ENCODE measurements at places on chromosomes 2 and 18. TPM values are rescaled to one million over a fixed set of nuclear protein-coding genes. Genes with fewer than 3 reads are reported as not detected.

The MAP3K2 gene
- 35.1 TPM for total RNA-seq

DNA sequence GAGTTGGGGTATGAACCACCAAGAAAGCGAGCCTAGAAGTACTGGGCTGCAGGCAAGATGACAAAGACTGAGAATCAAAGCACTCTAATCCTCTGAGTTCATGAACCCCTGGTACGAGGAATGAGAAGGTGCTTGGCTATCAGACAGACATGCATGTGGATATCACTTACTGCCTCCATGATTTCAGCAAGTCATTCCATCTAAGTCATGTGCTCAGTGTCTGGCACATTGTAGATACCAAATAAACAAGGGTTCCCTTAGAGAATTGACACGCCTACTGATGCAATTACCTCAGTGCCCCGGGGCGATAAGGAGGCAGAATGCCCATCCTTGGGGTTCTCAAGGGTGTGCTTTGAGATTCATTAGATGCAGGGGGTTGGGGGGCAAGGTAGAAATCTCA lies 125.6 kb upstream of the PKDCC start:
- DNase-seq = no peak
- peaks cover 19% of the 10 kb centered on the region for H3K4me1 ChIP-seq
- no peaks in the 10 kb centered on the region for H3K27me3 ChIP-seq
- H3K4me3 ChIP-seq = no peak overlapping the region
- H3K27ac ChIP-seq = no peak overlapping the region

The SMIM21 gene
- not detected for total RNA-seq

DNA sequence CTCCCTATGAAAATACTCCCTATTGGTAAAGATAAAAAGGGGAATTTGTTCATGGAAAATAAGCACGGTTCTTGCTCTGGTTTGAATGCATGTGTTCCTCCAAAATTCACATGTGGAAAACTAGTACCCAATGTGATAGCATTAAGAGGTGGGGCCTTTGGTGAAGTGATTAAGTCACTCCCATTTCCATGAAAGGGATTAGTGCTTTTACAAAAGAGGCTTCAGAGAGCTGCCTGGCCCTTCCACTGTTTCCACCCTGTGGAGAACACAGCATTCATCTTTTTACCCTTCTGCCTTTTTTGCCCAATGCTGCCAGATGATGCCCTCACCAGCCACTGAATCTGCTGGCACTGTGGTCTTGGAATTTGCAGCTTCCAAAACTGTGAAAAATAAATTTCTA lies 666.8 kb downstream of the ARHGAP15 start:
- no peak overlapping the region for H3K4me3 ChIP-seq
- DNase-seq = no peak
- no peaks in the 10 kb centered on the region for H3K27me3 ChIP-seq
- peaks cover 7% of the 10 kb centered on the region for H3K4me1 ChIP-seq
- H3K36me3 ChIP-seq = peaks cover 10% of the 10 kb centered on the region
- no peak overlapping the region for H3K27ac ChIP-seq

The DLX2 gene
- total RNA-seq = 22.6 TPM

The EFEMP1 gene
- 4.1 TPM for total RNA-seq

The COL6A3 gene
- total RNA-seq = 4.5 TPM

DNA sequence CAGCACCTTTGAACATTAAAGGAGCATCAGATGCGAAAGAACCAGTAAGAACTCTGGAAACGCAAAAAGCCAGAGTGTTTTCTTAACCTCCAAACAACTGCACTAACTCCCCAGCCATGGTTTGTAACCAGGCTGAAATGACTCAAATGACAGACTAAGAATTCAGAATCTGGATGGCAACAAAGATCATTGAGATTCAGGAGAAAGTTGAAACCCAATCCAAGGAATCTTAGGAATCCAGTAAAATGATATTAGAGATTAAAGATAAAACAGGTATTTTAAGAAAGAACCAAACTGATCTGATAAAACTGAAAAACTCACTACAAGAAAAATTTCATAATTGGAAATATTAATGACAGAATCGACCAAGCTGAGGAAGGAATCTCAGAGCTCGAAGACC lies 116.7 kb downstream of the PTRHD1 start:
- no peak for DNase-seq
- peaks cover 17% of the 10 kb centered on the region for H3K36me3 ChIP-seq

The SCN9A gene
- 0.86 TPM for total RNA-seq

DNA sequence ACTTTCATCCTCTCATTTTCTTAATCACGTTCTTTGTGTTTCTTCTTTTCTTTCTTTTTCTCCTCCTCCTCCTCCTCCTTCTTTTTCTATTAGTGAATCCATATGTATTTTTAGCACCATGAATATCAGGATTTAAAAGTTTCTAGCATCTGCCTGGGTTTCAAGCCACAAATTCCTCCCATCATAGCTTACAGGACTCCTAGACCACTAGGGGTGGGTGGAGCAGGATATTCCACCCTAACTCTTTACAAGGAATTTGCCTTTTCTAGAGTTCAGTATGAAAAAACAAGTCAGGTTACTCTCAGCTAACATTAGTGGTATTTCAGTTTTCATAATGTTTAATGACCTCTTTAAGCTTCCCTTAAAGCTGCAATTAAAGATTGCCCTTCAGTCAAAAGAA lies 19.1 kb upstream of the LRRTM1 start:
- H3K27ac ChIP-seq = no peak overlapping the region
- no peak for DNase-seq
- H3K4me3 ChIP-seq = no peak overlapping the region
- no peaks in the 10 kb centered on the region for H3K36me3 ChIP-seq

- H3K4me1 ChIP-seq = peaks cover 85% of the 10 kb centered on the region
- H3K27ac ChIP-seq = no peak overlapping the region
- H3K27me3 ChIP-seq = no peaks in the 10 kb centered on the region
- DNase-seq = no peak
- H3K36me3 ChIP-seq = no peaks in the 10 kb centered on the region
These were observed 94.0 kb downstream of the FMNL2 start for GRCh38 chr2:152428800-152429582.

The NEB gene
- total RNA-seq = 0.77 TPM

- peaks cover 11% of the 10 kb centered on the region for H3K4me1 ChIP-seq
- no peak overlapping the region for H3K27ac ChIP-seq
- H3K4me3 ChIP-seq = no peak overlapping the region
- no peaks in the 10 kb centered on the region for H3K36me3 ChIP-seq
- DNase-seq = no peak
- H3K27me3 ChIP-seq = no peaks in the 10 kb centered on the region
These were observed 134.9 kb upstream of the DSEL start for GRCh38 chr18:67651438-67651837.

- H3K4me3 ChIP-seq = no peak overlapping the region
- no peak overlapping the region for H3K27ac ChIP-seq
- DNase-seq = no peak
- H3K4me1 ChIP-seq = no peaks in the 10 kb centered on the region
- no peaks in the 10 kb centered on the region for H3K36me3 ChIP-seq
- peaks cover 32% of the 10 kb centered on the region for H3K27me3 ChIP-seq
These were observed 266.8 kb downstream of the EN1 start for GRCh38 chr2:118580651-118581050.

- no peak overlapping the region for H3K4me3 ChIP-seq
- H3K27me3 ChIP-seq = no peaks in the 10 kb centered on the region
- H3K4me1 ChIP-seq = peaks cover 5% of the 10 kb centered on the region
- no peak overlapping the region for H3K27ac ChIP-seq
These were observed 42.1 kb upstream of the RFX8 start for GRCh38 chr2:101516823-101517690.

The SMPD4 gene
- total RNA-seq = 91.7 TPM

DNA sequence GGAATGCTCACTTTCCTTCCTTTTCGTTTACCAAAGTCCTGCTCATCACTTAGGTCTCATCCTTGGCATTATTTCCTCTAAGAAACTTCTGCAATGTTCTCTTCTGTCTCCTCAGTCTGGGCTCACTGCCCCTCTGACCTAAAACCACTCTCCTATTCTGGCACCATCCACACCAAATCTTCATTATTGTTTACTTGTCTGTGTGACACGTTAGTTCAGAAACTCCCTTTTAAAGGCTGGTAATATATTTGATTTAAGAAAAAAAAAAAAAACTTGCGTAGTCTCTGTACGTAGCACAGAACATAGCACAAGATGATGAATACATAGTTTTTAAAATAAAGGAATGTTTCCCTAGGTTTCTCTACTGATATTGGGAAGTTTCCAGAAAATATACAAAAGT lies 118.8 kb upstream of the CAVIN2 start:
- no peak overlapping the region for H3K4me3 ChIP-seq
- no peaks in the 10 kb centered on the region for H3K36me3 ChIP-seq
- no peak for DNase-seq
- H3K4me1 ChIP-seq = no peaks in the 10 kb centered on the region
- H3K27me3 ChIP-seq = no peaks in the 10 kb centered on the region

- no peak overlapping the region for H3K4me3 ChIP-seq
- no peaks in the 10 kb centered on the region for H3K36me3 ChIP-seq
- peaks cover 36% of the 10 kb centered on the region for H3K4me1 ChIP-seq
These were observed 154.3 kb downstream of the RAPGEF4 start for GRCh38 chr2:172889768-172890430.

The M1AP gene
- 0.77 TPM for total RNA-seq

GRCh38 chr2:197145471-197146056 lies 165.0 kb downstream of the ANKRD44 start:
- H3K27me3 ChIP-seq = no peaks in the 10 kb centered on the region
- H3K4me1 ChIP-seq = peaks cover 27% of the 10 kb centered on the region
- H3K36me3 ChIP-seq = no peaks in the 10 kb centered on the region
- DNase-seq = no peak
- no peak overlapping the region for H3K4me3 ChIP-seq

The CRYGD gene
- not detected for total RNA-seq

- H3K27me3 ChIP-seq = no peaks in the 10 kb centered on the region
- no peak overlapping the region for H3K4me3 ChIP-seq
- H3K27ac ChIP-seq = no peak overlapping the region
- no peak for DNase-seq
- no peaks in the 10 kb centered on the region for H3K36me3 ChIP-seq
- H3K4me1 ChIP-seq = peaks cover 23% of the 10 kb centered on the region
These were observed 49.9 kb downstream of the KLF7 start for GRCh38 chr2:207115715-207116364.
